CD4-positive, alpha-beta T cell treated with Interleukin-17A for 1 hour (primary cell): ENCODE measurements at places on chromosomes 7 and 10.

DNA sequence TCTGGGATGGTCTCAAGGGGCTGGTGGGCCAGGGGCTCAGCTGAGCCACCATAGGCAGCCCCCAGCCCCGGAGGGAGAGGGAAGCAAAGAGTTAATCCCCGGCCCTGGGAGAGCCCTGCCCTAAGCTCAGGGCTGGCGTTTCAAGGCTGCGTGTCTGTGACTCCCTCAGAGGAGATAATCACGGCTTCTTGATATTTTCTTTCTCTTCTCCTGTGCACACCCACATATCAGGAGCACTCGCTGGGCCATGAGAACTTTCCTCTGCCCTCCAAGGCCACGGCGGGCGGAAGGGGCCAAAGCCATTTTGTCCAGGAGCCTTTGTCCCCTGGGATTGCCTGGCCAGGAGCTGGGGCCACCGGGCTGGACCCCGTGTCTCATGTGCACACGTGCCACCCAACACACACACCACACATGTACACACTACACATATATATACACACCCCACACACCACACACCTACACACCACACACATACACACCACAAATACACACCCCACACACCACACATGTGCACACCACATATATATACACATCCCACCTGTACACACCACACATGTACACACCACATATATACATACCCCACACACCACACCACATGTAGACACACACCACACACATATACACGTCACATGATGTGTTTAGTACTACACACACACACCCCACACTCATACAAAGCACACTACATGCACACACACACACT lies 16.9 kb downstream of the VENTX start:
- no peak for DNase-seq

GRCh38 chr10:79137826-79138225 lies 69.1 kb downstream of the ZMIZ1 start:
- DNase-seq: peak; percentile 49

GRCh38 chr7:144022169-144022568 lies 22.0 kb downstream of the OR6B1 start:
- no peak for DNase-seq

GRCh38 chr10:88657901-88658300 lies 6.3 kb upstream of the LIPF start:
- no peak for DNase-seq

DNA sequence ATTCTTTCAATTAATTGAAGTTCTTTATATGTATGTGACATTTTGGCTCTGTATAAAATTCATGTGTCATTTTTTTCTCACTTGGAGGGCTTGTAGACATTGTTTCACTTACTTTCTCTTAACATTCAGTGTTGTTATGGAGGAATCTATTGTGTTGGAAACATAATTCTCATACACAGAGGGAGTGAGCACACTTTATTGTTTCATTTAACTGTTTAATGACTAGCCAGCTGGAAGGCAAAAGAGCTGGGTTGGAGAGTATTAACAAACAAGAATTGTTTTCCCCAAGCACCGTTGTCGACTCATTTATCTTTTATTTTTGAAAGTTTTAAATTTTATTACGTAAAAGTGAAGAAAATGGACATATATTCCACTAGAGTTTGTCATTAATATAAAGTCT lies 98.8 kb downstream of the PTPN20 start:
- no peak for DNase-seq
